ENCODE measurements at places on chromosomes 2 and 18. TPM values are rescaled to one million over a fixed set of nuclear protein-coding genes. Genes with fewer than 3 reads are reported as not detected.

ANKRD30B gene
- not detected for total RNA-seq

SATB2 gene
- total RNA-seq: 0.28 TPM

PRSS56 gene
- not detected for total RNA-seq

KLHL41 gene
- total RNA-seq: not detected

CSRNP3 gene
- total RNA-seq: 4.8 TPM

FEV gene
- not detected for total RNA-seq

SCN1A gene
- not detected for total RNA-seq

IL37 gene
- not detected for total RNA-seq

MAP3K19 gene
- total RNA-seq: not detected

FLACC1 gene
- total RNA-seq: not detected

ZSWIM2 gene
- total RNA-seq: not detected

LYPD6B gene
- total RNA-seq: 7.3 TPM

RNMT gene
- 14.8 TPM for total RNA-seq

PDCD1 gene
- total RNA-seq: not detected

CRYGC gene
- total RNA-seq: not detected

MAP2 gene
- 5.6 TPM for total RNA-seq

CRACDL gene
- total RNA-seq: 3.6 TPM

CGREF1 gene
- total RNA-seq: 0.70 TPM

DHRS9 gene
- total RNA-seq: 34.2 TPM

KIAA2012 gene
- total RNA-seq: not detected

TWIST2 gene
- total RNA-seq: 14.7 TPM

ACTG2 gene
- 2.3 TPM for total RNA-seq

FOXI3 gene
- not detected for total RNA-seq

CXCR1 gene
- not detected for total RNA-seq

EMX1 gene
- total RNA-seq: not detected

CCBE1 gene
- total RNA-seq: 0.85 TPM

ZNF2 gene
- 2.8 TPM for total RNA-seq

SCN9A gene
- total RNA-seq: 0.71 TPM

CROCC2 gene
- not detected for total RNA-seq

UGT1A8 gene
- total RNA-seq: 0.37 TPM

SIX3 gene
- not detected for total RNA-seq

RNF125 gene
- total RNA-seq: 1.3 TPM

DCDC2C gene
- not detected for total RNA-seq

DOCK10 gene
- 0.28 TPM for total RNA-seq

RGPD4 gene
- total RNA-seq: not detected

ZAP70 gene
- total RNA-seq: not detected

UGT1A5 gene
- 3.2 TPM for total RNA-seq

ASNSD1 gene
- total RNA-seq: 19.3 TPM

PDE11A gene
- not detected for total RNA-seq

ARHGEF4 gene
- 78.5 TPM for total RNA-seq

CCDC74A gene
- 12.1 TPM for total RNA-seq

KIF1A gene
- not detected for total RNA-seq

ARHGAP15 gene
- total RNA-seq: not detected

CLIP4 gene
- total RNA-seq: 18.6 TPM

CYTIP gene
- not detected for total RNA-seq

TMEFF2 gene
- 0.19 TPM for total RNA-seq
